ENCODE measurements at places on chromosomes 13 and 19.

DNA sequence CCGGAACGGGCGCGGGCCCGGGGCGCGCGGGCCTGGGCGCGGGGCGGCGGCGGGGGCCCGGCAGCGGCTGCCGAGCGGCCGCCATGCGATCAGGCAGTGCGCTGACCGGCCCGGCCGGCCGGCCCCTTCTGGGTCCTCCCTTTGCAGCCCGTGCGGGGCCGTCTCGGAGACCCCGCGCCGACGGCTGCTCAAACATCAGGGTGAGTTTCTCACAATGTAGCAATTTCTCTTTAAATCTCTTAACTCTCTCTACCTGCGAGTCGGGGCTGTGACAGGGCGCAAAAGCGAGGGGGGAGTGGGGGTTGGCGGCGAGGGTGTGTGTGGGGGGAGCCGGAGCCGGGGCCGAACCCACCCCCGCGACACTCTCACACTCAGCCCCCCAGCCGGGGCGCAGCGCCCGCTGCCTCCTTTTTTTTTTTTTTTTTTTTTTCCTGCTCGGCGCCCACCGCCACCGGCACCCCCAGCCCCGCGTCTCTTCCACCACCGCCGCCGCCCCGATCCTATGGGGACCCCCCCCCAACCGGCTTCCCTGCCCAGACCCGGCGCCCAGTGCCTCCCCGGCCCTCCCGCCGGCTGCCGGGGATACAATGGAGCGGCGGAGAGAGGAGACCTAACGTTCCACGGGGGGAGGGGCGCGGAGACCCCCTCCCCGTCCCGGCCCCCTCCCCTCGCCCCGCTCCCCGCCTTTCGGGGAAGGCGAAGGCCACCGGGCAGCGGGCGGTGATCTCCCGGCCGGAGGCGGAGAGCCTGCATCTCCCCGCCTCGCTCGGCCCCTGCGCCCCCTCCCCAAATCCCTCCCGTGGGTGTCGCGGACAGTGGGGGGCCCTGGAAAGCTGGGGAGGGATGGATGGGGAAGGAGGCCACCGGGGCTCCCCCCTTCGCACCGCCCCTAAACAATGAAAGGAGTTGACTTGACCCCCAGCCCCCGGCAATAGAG, at the start of gene BICRA:
TSS of gene BICRA (plus strand) at position 166 of the 937 bp plus-strand sequence. CDS start 64,441 bp downstream, outside the sequence.
- peak; percentile 72 for DNase-seq

DNA sequence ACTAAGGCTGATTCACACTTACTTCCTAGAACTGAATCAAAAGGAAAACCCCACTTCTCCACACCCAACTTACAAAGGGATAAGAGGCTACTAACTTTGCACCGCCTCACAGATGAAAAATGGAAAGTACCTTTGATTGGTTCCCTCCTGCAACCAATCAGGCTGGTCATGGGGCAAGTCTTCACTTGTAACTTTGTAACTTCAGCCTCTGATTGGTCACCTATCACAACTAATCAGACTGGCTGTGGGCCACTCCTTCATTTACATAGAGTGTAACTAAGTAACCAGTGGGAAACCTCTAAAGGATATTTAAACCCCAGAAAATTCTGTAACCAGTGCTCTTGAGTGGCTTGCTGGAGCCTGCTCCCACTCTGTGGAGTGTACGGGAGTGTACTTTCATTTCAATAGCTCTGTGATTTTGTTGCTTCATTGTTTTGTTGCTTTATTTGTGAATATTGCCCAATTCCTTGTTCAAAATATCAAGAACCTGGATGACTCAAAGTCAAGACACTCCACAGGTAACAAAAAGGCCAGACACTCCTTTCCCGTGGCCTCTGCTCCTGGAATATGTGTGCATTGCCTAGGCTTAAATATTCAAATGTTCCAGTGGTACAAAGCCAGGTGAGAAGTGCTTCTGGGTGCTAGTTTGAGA, 50.5 kb downstream of the RFC3 start:
- DNase-seq = peak; percentile 20

DNA sequence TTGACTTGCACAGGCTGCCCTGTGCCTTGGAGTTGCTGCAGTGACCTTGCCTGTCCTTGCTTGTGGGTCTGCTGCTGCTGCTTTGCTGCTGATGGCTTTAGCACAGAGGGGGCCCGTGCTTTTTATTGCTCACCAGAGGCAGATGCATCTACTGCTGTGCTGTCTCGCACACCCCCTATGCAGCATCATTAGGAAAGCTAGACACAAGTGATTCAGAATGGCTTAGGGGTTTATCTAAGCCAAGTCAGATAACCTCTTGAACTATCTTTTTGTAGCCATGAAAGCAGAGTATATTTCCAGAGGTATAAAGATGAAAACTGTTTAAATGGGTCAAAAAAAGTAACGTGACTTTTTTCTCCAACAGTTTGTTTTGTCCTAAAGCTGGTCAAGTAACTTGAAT, 7.8 kb downstream of the GTF3A start:
- DNase-seq = no peak

DNA sequence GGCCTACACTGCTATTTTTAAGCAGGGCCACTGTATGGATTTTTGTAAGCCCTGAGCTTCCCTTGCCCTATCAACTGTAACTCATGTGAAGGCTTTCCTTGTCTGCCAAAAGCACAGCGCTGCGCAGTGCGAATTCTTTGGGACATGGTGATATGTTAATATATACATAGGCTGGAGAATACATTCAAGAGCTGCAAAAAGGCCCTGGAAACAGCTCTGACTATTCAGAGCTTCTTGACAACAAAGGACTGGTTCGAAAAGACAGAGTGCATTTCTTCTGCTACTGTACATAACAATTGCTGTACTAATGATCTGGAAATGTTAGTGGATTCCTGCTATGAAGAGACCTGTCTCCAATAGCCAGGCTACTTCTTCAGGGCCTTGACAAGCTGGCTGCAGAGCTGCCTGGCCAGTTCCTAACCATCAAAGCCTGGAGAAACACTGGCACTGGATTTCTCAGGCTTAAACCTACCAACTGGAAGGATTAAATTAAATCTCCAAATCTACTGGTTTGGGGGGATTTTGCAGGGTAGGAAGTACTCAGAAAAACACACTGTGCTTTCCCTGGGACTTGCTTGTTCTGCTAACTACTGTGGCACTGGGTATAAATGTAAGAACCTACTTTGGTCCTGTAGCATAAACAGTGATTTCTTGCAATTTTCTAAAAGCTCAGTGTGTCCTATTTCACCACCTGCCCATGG, 246.9 kb downstream of the DNAJC15 start:
- DNase-seq = no peak

DNA sequence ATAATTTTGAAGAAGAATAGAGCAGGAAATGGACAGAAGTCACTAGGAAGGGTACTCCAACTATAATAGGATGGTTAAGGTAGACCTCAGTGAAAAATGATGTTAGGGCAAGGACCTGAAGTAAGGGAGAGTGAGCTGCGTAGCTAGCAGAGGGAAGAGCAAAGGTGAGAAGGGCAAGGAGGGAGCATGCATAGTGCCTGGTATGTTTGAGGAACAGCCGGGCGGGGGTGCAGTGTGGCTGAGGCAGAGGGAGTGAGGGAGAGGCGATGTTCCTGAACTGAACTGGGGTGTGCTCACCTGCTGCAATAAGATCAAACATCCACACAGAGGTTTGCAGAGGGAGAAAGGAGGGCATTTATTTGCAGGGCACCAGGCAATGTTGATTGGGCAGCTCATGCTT, 110.4 kb downstream of the DNAJC15 start:
- no peak for DNase-seq

DNA sequence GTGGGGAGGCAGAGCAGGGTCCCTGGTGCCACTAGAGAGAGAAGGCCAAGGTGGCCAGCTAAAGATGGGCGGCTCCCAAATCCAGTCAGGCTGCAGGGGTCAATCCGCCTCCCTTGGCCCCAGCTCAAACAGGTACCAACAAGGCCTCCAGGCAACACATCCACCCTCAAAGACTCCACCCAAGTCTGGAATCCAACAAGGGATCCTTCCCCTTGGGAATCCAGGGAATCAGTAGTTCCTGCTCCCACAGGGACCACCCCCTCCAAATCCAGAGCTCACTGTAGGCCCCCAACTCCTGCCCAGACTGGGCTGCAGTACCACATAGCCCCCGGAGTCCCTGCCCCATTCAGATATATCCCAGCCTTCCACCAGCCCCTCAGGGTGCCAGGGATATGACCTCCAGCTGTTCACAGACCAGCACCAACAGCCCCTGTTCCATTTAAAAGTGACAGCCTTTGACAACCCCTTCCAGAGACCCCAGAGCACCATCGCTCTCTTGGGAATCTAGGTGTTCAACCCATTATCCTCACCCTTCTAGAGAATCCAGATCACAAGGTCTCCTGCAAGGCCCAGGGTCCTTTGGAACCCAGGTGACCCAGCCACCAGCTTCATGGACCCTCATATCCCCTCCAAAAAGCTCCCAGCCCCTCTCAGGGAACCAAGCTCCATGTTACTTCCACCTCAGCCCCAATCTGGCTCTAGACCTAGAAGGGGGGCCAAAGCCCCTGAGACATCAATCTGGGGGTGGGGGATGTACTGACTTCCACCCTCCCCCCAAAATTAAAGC, 3.2 kb downstream of the ERF start:
- no peak for DNase-seq

- DNase-seq = peak; percentile 94
These were observed 412.1 kb downstream of the KLF12 start for GRCh38 chr13:73722120-73722519.

- DNase-seq = no peak
These were observed 8.9 kb upstream of the GDF15 start for GRCh38 chr19:18377026-18377425.

GRCh38 chr19:34319230-34319585, 45.8 kb upstream of the GPI start:
- DNase-seq = peak; percentile 21

- DNase-seq = no peak
These were observed 1.8 kb upstream of the PLIN5 start for GRCh38 chr19:4536798-4537197.

GRCh38 chr13:21176982-21177284, 475 bp downstream of the MRPL57 start:
- DNase-seq = no peak

Data from mammary epithelial cell (primary cell).